Right renal cortex interstitium (tissue), 3 donors: ENCODE measurements at places on chromosomes 5 and 9. TPM values are rescaled to one million over a fixed set of nuclear protein-coding genes. Genes with fewer than 3 reads are reported as not detected.

- no peak for DNase-seq
Measured at GRCh38 chr5:51500-51823, 40.5 kb upstream of the PLEKHG4B start.

- no peak for DNase-seq
Measured at GRCh38 chr9:68546596-68547390, 6.1 kb upstream of the TMEM252 start.

GRCh38 chr5:116575326-116576052 lies 866 bp upstream of the SEMA6A start:
- peak; percentile 67 for DNase-seq

Gene FGF10
- 9.0 TPM for polyA plus RNA-seq

GRCh38 chr9:92325991-92326500 lies 293 bp downstream of the CENPP start:
- DNase-seq = no peak

DNA sequence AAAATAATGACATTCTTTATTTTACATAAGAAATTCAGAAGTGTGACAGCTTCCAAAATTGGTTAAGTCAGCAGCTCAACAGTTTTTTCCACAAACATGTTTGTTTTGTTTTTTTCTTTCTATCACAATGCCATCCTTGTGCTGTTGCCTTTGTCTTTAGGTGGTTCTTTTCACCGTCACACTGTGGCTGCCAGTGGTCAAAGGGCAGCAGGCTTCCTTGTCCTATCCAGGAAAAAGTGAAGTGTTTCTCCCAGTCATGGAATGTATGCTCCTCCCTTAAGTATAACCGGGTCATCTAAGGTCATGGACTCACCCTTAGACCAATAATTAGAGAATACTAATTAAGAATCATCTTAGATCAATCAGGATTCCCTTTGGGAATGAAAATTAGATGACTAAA lies 87.4 kb downstream of the SREK1 start:
- DNase-seq = no peak
